ENCODE measurements at places on chromosomes 7 and 10.

DNA sequence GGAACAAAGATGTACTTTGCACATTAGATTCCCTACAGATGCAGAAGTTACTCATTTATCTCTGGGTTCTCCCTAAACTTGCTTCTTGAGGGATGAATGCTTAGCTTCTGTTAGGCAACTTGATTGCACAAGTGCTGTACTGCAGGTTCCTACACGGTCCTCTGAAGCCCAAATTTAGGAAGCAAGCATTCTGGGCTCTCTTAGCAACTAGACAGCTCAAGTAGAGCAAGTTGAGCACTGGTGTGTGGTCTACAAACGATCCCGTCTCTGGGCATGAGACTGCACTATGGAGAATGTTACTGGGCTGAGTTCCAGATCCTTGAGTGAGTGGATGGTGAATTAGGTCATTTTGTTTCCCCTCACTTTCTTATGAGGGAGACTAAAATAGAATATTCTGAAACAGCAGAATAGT lies 14.3 kb downstream of the SEMA3D start:
- no peak for DNase-seq

- no peak for DNase-seq
Measured at GRCh38 chr7:27753863-27754262, 13.9 kb downstream of the TAX1BP1 start.

DNA sequence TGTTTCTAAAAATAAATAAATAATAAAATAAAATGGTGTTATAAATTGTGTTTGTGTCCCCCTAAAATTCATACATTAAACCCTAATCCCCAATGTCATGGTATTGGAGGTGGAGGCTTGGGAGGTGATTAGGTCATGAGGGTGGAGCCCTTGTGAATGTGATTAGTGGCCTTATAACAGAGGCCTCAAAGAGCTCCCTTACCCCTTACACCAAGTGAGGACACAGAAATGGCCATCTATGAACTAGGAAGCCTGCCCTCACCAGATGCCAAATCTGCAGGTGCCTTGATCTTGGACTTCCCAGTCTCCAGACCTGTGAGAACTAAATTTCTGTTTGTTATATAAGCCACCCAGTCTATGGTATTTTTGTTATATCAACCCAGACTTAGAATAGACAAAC lies 738.7 kb downstream of the PARD3 start:
- DNase-seq, result no peak

GRCh38 chr7:42688056-42688371 lies 223.9 kb downstream of the C7orf25 start:
- no peak for DNase-seq
